Naive thymus-derived CD4-positive, alpha-beta T cell (primary cell): ENCODE measurements at places on chromosomes 3 and 15.

DNA sequence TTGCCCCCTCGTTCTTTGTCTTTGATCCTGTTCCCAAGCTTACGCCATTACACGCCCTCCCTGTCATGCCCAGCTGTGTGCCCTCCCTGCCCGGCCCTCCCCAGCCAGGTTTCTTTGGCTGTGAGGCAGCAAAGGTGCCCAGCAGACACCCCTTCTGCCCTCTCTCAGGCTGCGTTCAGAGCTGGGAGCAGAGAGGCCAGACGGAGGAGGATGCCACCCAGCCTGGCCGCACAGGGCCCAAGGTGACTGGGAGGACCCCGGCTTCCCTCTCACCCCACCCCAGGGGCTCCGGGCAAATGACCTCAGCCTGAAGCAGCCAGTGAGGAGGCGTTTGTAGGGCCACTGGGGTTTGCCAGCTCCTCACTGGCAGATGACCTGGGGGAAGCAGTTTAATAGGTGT lies 30.8 kb upstream of the LACTB start:
- DNase-seq: no peak

GRCh38 chr15:86333819-86334218 lies 254.1 kb downstream of the AGBL1 start:
- no peak for DNase-seq

DNA sequence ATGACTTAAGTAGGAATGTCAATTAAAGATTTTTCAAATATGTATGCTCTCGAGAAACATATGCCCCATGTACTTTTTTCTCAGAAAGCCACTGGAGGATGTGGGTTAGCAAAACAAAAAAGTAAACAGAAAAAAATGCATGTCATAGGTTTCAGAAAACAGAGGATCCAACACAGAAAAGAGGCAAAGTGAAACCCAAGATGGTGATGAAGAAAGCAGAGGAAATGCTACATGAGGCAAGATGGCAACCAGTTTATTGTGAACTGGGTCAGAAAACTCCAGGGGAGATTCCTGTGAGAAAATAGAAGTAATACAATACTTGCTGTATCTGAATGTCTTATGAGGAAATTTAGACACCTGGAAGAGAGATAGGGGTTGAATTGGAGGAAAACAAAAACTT lies 30.8 kb upstream of the EOMES start:
- DNase-seq: no peak

- no peak for DNase-seq
Measured at GRCh38 chr3:47491777-47492176, 16.0 kb upstream of the SCAP start.

DNA sequence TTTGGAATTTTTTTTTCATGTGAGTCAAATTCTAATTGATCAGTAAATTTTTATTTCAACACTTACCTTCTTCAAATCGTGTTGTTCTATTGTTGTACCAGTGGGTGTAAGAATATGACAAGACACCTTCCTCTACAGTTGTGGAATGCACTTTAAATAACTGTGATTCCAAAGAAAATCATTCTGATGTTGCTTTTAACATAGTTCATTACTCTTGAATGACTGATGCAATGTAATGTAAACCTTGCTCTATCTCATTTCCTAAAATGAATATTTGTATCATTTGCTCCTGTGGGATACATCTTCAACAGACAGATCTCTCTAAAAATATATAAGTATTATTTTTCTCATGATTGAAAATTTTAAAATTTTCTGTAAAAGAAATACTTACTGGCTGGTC lies 313.4 kb downstream of the RBMS3 start:
- DNase-seq: no peak

DNA sequence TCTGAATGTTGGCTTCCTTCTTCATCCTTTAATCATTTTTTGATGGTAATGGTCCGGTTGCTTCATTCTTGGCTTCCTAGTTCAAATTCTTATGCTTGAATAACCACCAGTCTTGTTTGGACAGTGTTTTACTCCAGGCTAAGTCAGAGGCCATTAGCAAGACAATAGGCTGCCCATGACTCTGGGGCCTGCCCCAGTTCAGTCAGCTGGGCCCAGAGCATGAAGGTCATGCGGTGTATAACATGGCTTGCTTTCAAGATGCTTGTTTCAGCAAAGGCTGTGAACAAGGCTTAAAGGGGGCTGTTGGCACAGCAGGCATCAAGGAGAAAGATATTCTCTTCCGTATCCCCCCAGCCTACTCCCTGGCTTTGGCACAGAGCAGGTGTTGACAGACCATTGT lies 13.7 kb downstream of the TM4SF18 start:
- no peak for DNase-seq

DNA sequence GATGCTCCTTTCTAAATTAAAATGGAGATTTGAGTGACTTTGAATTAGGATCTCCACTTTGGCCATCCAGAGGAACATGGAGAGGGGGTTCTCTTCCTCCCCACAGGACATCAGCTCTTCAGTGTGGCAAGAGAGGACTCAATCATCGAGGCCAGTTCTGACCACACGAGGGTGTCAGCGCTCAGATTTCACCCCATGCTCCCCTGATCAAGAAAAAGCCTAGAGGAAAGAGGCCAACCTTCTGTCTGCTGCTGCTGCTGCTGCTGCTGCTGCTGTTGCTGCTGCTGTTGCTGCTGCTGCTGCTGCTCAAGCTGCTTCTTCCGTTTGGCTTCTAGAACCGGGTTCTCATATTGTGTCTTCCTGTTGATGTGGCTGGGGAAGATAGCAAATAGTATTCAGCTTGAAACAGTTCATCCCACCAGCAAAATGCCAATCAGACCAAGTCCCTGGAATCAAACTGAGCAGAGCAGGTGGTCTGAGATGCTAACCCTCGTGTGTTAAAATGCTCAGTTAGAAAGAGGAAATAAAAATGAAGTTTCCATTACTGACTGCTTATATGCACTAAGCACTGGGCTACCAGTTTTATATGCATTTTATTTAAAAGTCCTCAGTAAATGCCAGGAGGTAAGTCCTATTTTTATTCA lies 599.0 kb downstream of the MAGI1 start:
- no peak for DNase-seq

- DNase-seq: no peak
Measured at GRCh38 chr15:88238618-88239430, 17.7 kb downstream of the NTRK3 start.
